Immature natural killer cell (primary cell): ENCODE measurements at places on chromosomes 2 and 18.

DNA sequence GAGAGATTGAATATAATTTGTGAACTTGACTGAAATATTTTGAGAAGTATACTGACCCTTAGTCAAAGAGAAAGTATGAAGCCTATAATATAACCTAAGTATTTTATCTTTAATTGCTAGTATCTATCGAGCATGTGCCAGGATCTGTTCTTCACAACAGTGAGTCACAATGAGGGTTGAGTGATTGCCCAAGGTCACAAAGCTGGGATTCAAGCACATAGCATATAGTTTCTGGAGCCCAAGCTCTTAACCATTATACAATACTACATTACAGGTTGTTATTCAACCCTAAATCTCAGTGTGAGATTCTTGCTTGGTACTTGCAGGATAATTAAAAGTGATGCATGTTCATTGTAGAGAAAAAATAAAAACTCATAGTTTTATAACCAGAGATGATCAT, 97.2 kb downstream of the RAB3GAP1 start:
- no peak for DNase-seq

GRCh38 chr2:132949108-132949507, 279.1 kb upstream of the LYPD1 start:
- no peak for DNase-seq

DNA sequence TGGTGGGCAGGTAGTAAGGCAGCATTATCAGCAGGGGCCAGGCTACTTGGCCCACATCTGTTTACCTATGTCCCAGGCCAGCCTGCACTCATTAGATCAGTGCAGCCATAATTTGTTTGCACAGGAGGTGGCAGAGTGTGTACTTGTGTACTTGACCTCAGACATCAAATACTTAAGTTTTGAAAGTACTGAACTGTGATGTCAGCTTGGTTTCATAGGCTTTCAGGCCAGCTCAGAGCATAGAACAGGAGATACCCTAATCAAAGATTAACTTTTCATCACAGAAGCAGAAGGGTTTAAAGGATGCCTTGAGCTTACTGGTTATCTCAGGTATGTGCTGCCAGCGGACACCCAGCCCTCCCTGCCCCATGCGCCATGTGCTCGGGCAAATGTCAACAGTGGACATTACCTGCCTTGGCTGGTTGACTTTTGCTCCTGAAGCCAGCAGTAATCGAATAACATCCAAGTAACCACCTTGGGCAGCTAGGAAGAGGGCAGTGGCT, 33.2 kb downstream of the ANKRD29 start:
- no peak for DNase-seq

DNA sequence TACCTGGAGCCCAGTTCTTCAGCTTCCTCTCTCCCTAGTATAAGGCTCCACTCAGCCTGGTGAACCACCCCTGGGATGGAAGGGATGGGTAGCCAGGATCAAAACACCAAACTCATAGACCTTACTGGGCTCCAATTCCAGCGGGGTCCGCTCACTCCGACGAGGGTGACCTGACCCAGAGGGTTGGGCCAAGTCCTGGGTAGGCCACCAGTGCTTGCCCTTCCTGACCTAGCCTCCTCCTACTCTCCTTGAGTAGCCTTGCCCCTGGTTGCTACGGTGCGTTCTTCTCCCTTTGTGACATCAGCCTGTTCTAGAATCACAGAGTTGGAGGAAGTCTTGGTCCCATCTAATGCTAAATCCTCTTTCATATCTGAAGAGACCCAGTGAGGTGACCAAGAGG, 537 bp upstream of the STAT4 start:
- no peak for DNase-seq

DNA sequence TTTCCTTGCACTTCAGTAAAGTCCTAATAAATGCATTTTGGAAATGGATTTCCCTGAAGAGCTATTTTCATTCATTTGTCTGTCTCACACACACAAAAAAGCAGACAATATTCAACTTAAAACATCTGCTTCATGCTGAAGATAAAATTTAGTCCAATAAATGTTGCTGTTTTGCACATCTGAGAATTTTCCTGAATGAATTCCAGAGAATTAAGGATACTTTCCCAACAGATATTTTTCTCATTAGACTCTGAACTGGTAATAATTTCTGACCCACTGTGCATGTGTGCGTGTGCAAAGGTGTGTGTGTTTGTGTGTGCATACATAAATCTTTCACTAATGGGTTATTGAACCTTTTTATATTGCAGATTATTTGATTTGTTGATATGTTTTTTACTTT, 390.2 kb upstream of the TMEFF2 start:
- DNase-seq: no peak
